ENCODE measurements at places on chromosomes 2 and 18.

DNA sequence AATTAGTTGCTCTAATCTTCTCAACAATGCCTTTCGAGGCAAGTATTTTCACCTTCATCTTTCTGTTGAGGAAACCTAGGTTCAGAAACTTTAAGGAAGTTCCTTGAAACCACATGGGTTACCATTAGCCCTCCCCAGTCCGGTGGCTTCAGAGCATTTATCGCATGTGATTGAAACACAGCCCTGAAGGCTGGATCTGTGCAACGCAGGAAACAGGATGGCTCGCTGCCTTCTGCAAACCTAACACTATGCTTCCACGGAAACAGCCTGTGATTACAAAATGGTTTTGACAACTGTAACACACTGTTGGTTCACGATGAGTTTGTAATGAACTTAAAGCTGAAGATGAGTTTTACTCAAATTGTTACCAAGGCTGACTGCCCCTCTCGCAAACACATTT, 68.5 kb downstream of the EPB41L3 start:
- no peak for DNase-seq

DNA sequence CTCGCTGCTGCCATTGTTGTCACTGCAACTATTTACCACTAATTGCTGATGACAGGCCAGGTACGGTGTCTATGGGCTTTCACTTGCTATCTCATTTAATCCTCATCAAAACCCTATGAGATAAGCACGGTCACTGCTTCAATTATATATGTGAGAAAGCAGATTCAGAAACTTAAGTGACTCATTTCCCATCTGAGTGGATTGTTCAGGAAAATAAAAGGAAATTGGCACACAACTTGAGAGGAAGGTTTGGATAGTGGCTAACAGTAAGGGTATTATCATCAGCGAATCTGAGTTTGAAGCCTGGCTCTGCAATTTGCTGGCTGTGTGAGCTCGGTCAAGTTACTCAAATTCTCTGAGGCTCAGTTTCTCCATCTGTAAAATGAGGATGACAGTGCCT, 196.0 kb downstream of the KCNS3 start:
- no peak for DNase-seq

DNA sequence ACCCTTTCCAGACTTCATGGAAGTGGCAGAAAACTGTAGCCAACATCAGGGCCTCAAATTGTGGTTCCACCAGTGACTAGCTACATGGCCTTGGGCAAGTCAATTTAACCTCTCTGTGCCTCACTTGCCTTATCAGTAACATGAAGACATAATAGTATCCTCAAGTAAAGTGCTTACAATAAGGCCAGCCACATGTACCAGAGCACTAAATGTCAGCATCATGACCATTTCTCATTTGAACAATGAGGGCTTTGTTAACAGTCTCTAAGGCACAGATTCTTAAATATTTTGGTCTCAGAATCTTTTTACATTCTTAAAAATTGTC, 5.8 kb upstream of the KCMF1 start:
- no peak for DNase-seq

GRCh38 chr18:77116201-77117080, 16.1 kb downstream of the MBP start:
- DNase-seq, result no peak

GRCh38 chr18:13439461-13439860, 220.9 kb downstream of the LDLRAD4 start:
- no peak for DNase-seq

DNA sequence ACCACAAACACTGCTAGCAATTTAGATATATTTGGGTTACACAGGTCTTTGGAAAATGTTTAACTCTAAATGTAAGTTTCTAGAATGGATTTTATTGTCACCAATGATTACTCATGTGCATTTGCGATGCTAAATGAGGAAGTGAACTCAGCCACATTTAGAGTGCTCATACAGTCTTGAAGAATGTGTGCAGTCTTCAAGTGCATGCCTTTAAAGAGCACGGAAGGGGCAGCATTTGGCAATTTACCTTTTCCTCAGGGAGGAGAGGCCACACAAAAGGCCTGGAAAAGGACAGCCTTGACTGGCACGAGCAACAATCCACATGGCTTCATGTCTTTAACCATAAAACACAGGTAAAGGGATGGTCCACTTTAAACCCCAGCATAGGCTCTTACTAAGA, 78.5 kb upstream of the STK17B start:
- DNase-seq, result no peak

- no peak for DNase-seq
Measured at GRCh38 chr2:231869704-231870103, 56.5 kb downstream of the NPPC start.

DNA sequence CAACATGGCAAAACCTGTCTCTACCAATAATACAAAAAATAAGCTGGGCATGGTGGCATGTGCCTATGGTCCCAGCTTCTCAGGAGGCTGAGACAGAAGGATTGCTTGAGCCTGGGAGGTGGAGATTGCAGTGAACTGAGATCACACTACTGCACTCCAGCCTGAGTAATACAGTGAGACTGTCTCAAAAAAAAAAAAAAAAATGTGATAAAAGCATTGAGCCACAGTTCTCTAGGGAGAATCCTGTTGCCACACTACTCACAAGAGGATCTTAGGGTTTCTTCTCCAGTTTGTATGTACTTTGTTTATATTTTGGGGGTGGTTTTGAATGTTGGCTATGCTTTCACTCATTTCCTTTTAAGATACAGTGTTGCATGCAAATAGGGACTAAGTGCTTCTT, 62.0 kb downstream of the TMEM185B start:
- no peak for DNase-seq

DNA sequence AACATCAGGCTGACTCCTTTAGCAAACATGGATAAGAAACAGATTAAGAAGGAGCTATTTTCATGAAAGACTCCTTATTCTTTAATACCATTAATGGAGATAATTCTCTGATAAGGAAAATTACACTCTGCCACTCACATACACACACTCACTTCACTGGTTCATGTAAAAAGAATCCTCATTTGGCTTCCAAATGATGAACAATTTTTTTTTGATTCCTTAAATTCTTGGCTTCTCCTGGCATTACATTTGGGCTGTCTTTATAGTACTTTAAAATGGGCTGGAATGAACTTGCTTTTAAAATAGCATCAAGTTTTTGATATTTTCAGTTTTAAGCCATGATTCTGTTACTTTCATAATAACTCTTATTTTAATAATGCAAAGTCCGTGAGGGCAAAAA, 328.6 kb downstream of the SLC8A1 start:
- no peak for DNase-seq

DNA sequence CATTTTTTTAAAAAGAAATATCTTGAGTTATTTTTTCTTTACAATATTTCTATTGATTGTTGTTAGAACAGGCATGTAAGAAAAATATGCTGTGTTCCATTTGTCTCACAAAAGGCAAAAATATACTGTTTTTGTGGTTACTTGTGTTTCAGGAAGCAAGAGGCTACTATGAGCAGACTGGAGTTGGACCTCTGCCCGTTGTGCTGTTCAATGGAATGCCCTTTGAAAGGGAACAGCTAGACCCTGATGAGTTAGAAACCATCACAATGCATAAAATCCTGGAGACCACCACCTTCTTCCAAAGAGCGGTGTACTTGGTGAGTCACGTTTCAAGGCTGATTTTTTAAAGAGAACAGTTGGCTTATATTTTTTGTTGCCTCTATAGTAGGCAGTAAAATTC, 54.7 kb downstream of the UGGT1 start:
- no peak for DNase-seq

DNA sequence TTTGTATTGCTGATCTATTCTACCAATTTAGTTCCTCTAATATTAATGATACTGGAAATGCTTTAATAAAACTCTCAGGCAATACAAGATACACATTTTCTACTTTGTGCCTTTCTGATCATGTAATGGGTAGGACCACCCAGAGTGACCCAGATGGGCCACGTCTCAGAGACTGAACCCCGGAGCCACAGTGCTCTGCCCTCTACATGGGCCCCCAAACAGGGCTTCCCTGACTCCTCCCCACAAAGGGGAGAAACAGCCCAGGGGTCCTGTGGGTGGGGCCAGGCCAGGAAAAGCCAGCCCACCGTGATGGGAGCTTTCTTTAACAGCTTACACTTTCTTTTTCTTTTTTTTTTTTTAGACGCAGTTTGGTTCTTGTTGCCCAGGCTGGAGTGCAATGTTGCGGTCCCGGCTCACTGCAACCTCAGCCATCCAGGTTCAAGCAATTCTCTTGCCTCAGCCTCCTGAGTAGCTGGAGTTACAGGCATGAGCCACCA, 18.4 kb downstream of the HDAC4 start:
- no peak for DNase-seq

- no peak for DNase-seq
Measured at GRCh38 chr2:106551417-106552130, 64.4 kb downstream of the CD8B2 start.

GRCh38 chr2:186919296-186919695, 70.3 kb upstream of the ZSWIM2 start:
- no peak for DNase-seq

- no peak for DNase-seq
Measured at GRCh38 chr2:4674007-4674406, 970.6 kb downstream of the DCDC2C start.

DNA sequence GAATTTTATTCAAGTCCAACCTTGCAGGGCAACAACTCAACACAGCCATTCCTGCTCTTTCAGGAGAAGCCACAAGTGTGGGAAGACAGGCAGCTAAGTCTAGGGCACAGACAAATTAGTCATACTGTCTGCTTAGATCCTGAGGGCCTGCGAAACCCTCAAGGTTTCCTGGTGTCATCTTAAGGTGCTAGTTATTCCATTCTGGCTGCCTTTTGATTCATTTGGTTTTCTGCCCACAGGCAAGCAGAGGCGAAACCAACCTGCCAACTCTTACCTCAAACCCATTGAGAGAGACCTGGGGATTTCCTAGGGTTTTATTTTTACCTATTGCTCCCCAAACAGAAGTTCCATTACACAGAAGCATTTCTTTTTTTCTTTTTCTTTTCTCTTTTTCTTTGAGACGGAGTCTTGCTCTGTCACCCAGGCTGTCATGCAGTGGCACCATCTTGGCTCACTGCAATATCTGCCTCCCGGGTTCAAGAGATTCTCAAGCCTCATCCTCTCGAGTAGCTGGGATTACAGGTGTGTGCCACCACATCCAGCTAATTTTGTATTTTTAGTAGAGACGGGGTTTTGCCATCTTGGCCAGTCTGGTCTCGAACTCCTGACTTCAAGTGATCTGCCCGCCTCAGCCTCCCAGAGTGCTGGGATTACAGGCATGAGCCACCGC, 23.7 kb upstream of the SCYGR1 start:
- peak; percentile 38 for DNase-seq

GRCh38 chr2:171810422-171811244, 83.4 kb downstream of the SLC25A12 start:
- DNase-seq, result no peak

DNA sequence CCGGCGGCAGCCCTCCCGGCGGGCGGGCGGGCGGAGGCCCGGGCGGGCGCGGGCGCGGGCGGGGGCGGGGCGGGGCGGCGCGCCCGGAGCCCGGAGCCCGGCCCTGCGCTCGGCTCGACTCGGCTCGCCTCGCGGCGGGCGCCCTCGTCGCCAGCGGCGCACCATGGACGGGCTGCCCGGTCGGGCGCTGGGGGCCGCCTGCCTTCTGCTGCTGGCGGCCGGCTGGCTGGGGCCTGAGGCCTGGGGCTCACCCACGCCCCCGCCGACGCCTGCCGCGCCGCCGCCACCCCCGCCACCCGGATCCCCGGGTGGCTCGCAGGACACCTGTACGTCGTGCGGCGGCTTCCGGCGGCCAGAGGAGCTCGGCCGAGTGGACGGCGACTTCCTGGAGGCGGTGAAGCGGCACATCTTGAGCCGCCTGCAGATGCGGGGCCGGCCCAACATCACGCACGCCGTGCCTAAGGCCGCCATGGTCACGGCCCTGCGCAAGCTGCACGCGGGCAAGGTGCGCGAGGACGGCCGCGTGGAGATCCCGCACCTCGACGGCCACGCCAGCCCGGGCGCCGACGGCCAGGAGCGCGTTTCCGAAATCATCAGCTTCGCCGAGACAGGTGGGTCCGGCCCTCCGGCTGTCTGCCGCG, at the start of gene INHBB:
Gene INHBB (plus strand): TSS at position 111 of the 641 bp plus-strand sequence. CDS start 53 bp downstream, at position 164.
- DNase-seq, result no peak

- DNase-seq, result no peak
Measured at GRCh38 chr18:48897531-48897930, 53.2 kb downstream of the SMAD7 start.

GRCh38 chr2:157592948-157593347, 35.7 kb downstream of the ACVR1C start:
- DNase-seq, result peak; percentile 11

- no peak for DNase-seq
Measured at GRCh38 chr18:9113468-9114149, 11.1 kb downstream of the NDUFV2 start.

- no peak for DNase-seq
Measured at GRCh38 chr2:102789349-102790090, 27.7 kb downstream of the TMEM182 start.

GRCh38 chr2:172749388-172749787, 13.7 kb downstream of the RAPGEF4 start:
- DNase-seq, result no peak

- no peak for DNase-seq
Measured at GRCh38 chr2:228845162-228845925, 425.7 kb downstream of the PID1 start.

DNA sequence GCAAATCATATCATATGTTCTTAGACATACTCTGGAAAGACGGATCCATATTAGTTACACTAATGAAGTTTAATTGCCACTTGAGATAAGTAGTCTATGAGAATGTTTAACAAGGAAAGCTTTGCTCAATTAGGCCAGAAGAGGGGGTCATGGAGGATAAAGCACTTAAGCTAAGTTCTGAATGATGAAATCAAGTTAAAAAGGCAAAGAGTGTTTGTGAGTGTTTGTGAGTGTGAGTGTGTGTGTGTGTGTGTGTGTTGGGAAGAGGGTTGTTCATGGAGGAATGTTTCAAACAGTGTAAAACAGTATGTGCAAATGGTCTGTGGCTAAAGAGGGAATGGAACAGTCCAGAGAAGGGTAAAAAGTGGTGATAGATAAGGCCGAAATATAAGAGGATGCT, 360.9 kb downstream of the ERBB4 start:
- no peak for DNase-seq

DNA sequence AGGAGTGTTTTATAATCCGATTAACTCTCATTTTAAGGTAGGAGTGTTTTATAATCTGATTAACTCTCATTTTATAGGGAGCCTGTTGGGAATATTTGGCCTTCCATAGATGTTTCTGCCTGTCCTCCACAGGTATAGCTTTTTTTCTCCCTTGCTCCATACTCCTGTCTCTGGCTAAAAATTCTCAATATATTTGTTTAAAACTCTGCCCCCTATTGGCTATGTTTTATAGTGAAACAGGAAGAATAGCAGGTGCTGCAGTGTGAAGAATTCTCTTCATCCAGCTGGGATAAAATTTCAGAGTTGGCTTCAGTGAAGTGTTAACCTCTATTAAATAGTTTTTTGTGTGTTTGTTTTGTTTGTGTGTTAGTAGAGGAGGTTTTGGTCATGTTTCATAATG, 1046.0 kb upstream of the TMEFF2 start:
- DNase-seq, result no peak

- peak; percentile 2 for DNase-seq
Measured at GRCh38 chr2:67840460-67841068, 222.2 kb downstream of the C1D start.

- peak; percentile 92 for DNase-seq
Measured at GRCh38 chr2:37585982-37586621, 85.3 kb downstream of the CDC42EP3 start.
